PC-3 (cell line): ENCODE measurements at places on chromosomes 1 and 21.

GRCh38 chr1:39491146-39491921, at the start of gene BMP8A:
Gene BMP8A (plus strand): TSS chr1:39491636. CDS start chr1:39491992, 356 bp downstream.
- DNase-seq, result peak; percentile 61

DNA sequence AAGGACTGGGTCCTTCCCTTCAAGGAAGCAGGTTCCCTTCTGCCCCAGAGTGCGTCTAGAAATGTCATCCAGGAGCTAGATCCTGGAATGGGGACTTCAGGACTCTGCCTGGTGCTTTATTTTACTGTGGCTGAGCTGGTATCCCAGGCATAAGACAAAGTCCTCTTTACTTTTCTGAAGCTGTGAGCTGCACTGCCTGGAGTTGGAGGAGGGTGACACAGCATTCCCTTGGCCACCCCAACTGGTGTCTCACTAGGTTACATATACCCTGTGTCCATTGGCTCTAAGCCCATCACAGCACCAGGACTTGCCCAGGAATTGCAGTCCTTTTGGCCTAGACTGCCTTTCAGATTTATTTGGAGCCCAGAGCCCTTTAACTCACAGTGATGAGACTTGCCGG, 41.8 kb upstream of the CD55 start:
- DNase-seq, result no peak

- no peak for DNase-seq
Observed at GRCh38 chr1:167529829-167530474, 11.6 kb upstream of the CD247 start.

- no peak for DNase-seq
Observed at GRCh38 chr21:37369307-37369854, 2.8 kb downstream of the DYRK1A start.

DNA sequence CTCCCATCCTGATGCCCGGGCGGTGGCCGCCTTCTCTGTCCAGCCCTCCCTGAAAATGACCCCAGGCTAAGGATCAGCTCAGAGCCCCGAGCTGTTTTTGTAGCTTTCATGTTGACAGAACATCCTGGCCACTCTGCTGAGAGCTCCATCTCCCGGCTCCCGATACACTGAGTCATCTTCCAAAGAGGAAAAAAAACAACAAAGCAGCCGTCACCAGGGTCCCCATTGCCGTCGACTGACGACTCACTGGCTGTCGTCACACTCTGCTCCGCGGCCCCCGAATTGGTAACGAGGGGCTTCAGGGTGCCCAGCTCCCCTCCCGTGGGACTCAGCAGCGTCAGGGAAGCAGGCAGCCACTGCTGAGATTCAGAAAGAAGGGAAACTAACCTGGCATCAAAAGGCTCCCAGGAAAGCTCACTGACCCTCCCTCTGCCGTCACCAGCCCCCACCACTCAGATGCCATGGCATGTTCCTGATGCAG, 67.2 kb downstream of the CD46 start:
- DNase-seq, result peak; percentile 74
